ENCODE measurements at places on chromosomes 5 and 9.
A peak's percentile ranks its signal among the peaks of the same experiment; 100 is the strongest.

DNA sequence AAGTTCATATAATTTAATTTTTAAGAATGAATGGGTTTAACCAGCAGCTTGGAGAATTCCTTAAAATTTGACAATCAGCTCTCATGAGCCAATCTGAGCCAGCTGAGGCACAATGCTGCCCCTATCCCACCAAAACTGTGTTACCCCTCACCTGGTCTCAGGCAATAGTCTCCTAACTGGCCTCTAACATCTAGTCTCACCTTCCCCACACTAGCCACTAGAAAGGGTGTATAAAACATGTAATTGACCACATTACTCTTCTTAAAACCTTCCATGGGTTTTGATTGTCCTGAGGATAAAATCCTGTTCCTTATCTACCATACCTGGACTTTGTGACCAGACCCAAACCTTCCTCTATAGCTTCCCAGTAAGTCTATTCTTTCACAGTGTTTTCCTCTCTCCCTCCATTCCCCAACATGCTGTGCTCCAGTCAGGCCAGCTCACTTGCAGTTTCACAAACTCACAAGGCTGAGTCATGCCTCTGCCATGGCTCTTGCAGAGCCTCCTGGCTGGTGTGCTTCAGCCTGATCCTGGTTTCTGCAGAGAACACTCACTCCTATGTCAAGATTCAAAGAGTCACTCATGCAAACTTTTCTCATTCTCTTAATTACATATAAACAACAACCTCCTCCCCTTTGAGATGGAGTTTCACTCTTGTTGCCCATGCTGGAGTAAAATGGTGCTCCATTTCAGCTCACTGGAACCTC is 16.0 kb upstream of the ZCCHC7 start:
- peak; percentile 81 for DNase-seq

- DNase-seq, result peak; percentile 15
Observed at GRCh38 chr5:160167624-160168165, 48.4 kb upstream of the PWWP2A start.

GRCh38 chr9:127124111-127124531 is 1.7 kb upstream of the ANGPTL2 start:
- DNase-seq, result no peak

GRCh38 chr5:132673939-132674630 is at the start of gene IL4:
IL4 (plus strand) TSS chr5:132673989; CDS start chr5:132674051, 62 bp downstream.
- no peak for DNase-seq
